HepG2 (cell line): ENCODE measurements at places on chromosomes 16 and 17. TPM values are rescaled to one million over a fixed set of nuclear protein-coding genes. Genes with fewer than 3 reads are reported as not detected.

- peaks cover 51% of the 10 kb centered on the region for H3K27me3 ChIP-seq
- no peak overlapping the region for H3K4me3 ChIP-seq
- H3K36me3 ChIP-seq, result no peaks in the 10 kb centered on the region
These were observed 2.9 kb downstream of the GNAO1 start for GRCh38 chr16:56193951-56194726.

The C1QTNF1 gene
- 0.18 and 0.36 TPM in 2 replicates for total RNA-seq

- H3K4me1 ChIP-seq, result no peaks in the 10 kb centered on the region
- H3K4me3 ChIP-seq, result no peak overlapping the region
- H3K27me3 ChIP-seq, result no peaks in the 10 kb centered on the region
- H3K36me3 ChIP-seq, result peaks cover 19% of the 10 kb centered on the region; the same call in 2 of the 3 replicates
- no peak overlapping the region for H3K27ac ChIP-seq
These were observed 57.4 kb downstream of the SYNRG start for GRCh38 chr17:37551788-37552187.

- DNase-seq, result no peak
- H3K36me3 ChIP-seq, result no peaks in the 10 kb centered on the region
- no peak overlapping the region for H3K27ac ChIP-seq
- H3K4me3 ChIP-seq, result no peak overlapping the region
- no peaks in the 10 kb centered on the region; the same call in 1 of the 2 replicates for H3K27me3 ChIP-seq
These were observed 21.4 kb upstream of the SPACA3 start for GRCh38 chr17:32970281-32970680.
